ENCODE measurements at places on chromosomes 16 and 17.

DNA sequence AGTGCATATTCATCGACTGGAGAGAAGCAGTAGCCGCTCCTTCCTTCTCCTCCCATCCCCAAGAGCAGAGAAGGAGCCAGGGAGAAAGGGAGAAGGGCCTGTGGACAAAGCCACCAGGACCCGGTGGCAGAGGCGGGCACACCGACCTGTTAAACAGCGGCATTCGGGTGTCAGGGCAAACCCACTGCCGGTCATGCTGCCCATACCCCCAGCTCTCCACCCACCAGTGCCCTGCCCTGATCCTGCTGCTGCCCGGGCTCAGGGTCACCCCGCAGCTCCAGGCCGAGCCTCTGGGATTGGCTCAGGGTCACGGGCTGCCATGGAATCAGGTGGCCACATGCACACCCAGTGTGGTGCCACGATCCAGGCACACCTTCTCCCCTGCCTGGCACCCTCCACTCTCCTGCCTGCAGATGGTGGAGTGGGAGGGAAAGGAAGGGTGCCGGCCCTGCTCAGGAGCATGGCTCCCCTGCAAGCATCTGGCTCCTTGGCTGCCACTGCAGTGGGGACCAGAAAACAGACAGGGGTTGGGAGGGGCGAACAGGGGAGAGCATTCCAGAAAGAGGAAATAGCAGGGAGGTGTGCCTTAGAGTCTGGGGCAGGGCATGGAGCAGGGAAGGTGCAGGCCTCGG is 18.3 kb upstream of the RASD1 start:
- DNase-seq: no peak

- no peak for DNase-seq
Measured at GRCh38 chr17:18257268-18257981, 1.1 kb downstream of the FLII start.

DNA sequence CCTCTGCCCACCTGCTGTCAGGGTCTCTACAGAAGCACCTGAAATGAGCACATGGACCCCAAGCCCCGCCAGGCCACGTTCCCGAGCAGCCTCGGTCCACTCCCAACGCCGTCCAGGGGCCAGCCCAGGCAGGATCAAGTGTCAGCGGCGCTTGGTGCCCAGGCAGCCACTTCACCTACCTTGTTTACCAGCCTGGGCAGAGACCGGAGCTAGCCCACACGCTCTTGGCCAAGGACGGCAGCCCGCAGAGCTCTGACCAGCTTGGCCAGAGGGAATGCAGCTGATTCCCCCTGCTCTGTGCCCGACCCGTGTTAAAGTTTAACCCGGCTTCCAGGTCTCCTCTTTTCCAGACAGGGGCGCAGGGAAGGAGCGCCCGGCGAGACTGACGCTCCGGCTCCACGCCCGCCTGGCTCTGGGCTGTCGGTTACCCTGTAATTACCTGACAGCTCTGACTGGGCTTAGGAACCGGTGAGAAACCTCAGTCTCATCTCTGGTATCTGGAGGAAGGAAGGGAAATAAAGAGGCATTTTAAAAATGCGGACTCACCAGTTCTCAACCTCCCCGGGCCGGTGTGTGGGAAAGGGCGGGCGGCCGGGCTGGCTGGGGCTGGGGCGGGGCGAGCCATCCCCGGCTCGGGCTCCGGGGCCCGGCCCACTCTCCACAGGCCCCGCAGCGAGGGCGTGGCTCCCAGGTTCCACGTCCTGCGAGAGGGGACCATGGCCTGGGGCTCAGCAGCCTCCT is 4.6 kb downstream of the KIFC3 start:
- DNase-seq: no peak

- DNase-seq: no peak
Measured at GRCh38 chr17:30405161-30405560, 26.4 kb downstream of the CPD start.

DNA sequence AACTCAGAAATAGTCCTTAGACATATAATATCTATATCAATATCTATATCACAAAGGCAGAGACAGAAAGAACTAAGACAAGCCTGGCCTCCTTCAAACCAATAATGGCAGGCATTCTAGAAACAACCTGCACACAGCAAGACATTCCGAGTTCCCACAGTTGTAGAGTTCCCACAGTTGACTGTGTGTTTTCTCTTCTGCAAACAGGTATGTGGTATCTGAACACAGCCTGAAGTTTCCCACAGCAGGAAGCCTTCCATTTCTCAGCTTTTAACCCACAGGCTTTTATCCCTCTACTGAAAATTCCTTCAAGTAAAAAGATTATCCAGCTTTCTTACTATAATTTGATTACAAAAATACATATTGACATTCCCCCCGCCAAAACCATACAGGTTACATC is 73.9 kb downstream of the ZZEF1 start:
- DNase-seq: no peak

- no peak for DNase-seq
Measured at GRCh38 chr16:30430428-30430970, 669 bp upstream of the DCTPP1 start.

DNA sequence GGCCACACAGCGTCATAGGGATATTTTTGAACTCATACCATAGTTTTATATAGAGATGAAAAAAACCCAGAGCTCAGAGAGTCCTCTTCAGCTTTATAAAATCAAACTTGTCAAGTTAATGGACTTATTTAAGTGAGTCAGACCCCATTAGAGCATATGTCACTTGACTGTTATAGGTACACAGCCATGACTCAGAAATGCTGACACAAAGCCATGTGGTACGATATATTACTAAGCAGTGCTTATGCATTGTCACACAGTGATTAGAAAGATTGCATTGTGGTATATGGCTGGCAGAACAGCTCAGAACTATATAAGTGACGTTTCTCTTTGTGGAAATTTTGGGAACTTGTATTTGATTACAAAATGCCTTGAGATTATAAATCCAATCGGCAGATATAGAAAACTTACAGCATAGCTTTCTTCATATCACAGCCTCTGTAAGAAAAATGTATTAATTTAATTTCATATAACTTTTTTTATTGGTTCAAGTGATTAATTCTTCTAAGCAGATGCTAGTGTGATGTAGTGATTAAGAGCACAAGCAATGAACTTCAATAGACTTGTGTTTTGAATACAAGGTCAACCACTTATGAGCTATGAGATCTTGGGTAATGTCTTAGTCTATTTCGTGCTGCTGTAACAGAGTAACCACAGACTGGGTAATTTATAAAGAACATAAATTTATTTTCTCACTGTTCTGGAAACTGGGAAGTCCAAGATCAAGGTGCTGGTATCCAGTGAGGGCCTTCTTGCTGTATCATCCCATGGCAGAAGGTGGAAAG is 25.8 kb upstream of the GINS3 start:
- no peak for DNase-seq

DNA sequence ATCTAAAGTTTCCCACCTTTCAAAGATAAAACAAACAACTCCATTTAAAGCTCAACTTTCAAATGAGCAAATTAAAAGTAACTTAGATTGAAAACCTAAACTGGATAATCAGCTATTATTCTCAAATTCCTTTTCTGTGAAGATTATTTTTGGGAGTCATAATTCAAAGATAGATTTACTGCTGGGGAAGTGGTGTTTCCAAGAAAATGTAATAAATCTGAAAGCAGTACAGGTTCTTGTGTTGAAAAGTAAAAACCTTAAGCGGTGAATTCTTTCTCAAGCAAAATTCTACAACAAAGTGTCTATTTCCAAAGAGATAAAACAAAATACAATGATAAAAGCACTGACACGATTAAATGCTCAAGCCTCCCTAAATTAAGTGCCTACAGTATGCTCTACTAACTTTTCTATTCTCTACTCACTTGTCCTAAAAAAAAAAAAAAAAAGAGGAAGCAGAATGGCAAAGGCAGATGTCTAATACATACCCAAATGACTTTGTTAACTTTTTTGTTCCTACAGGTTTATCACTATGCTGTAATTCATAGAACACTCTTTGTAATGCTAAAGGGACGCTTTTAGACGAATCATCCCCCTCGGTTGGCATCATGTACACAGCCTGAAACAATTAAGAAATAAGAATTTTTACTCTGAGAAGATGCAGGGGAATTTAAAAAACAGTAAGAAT is 34.5 kb downstream of the LITAFD start:
- no peak for DNase-seq

DNA sequence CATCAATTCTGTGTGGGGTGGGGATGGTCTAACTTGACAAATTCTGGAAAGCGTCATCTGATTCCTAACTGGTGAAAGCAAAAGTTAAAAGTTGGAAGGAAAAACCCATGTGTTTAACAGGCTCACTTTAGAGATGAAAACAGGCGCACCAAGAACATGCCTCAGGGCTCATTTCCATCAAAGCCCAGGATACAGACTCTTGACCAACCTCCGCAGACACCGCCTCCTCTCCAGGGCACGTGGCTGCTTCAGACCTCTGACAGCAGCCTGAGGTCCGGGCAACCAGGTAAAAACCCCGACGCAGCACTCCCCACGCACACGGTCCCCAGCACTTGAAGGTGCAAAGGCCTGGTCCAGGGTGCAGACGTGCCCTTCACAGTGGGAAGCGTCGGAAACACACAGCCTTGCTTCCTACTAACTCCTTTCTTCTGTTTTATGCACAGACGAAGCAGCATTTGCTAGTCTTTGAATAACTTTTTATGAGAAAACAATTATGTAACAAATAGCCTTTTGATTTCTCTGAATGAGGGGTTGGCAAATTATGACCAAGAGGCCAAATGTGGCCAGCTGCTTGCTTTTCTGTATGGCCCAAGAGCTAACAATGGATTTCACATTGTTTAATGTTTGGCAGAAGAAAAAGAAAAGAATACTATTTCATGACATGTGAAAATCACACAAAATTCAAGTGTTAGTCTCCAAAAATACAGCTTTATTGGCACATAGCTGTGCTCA is 44.2 kb upstream of the TRAP1 start:
- no peak for DNase-seq

- no peak for DNase-seq
Measured at GRCh38 chr17:1153795-1154546, 25.8 kb downstream of the ABR start.

DNA sequence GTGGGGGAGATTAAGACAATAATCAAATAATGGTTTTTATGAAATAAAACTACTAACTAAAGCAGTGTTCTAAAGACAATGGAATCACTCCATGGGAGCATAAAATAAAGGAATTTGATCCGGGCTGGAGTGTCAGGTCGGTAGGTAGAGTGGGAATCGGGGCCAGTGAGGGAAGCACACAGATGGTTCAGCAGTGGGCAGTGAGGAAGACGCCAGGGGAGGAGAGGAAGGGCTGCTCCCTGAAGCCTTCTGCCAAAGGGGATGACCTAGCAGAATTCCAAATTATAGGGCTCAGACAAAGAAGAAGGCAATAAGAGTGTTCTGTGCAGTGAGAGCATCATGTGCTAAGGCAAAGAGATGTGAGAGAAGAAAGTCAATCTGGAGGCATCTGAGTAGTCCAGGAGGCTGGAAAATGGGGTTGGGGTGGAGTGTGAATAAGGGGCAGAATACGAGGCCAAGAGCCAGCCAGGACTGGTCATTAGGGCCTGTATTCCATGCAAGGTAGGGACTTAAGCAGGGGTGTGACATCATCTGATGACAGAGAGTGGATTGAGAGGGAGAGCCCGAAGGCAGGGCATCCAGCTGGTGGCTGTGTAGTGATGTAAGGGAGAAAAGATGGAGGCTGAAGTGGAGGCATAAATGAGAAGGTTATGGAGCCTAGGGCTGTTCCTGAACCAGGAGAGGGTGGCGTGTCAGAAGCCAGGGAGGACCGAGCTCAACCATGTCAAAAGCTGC is 137.6 kb downstream of the COPRS start:
- no peak for DNase-seq

DNA sequence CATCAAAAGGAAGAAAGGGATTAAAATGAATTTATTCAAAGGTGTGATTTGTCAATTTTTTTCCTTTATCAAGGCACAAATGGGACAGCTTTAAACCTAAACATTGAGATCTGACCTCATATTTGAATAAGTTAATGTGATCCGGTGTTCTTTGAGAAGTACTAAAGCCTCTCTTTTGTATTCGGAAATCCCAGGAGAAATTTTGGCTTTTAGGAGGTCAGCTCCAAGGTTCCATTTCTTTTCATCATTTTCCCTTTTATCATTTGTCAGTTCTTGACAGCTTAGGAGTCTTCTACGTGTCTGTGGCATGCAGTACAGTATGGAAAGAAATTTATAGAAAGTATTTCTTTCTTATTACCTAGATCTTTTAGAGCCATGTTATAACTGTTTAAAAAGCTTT is 873.4 kb upstream of the CDH8 start:
- DNase-seq: no peak

GRCh38 chr16:71407731-71408130 is 34.1 kb downstream of the TLE7 start:
- DNase-seq: no peak

DNA sequence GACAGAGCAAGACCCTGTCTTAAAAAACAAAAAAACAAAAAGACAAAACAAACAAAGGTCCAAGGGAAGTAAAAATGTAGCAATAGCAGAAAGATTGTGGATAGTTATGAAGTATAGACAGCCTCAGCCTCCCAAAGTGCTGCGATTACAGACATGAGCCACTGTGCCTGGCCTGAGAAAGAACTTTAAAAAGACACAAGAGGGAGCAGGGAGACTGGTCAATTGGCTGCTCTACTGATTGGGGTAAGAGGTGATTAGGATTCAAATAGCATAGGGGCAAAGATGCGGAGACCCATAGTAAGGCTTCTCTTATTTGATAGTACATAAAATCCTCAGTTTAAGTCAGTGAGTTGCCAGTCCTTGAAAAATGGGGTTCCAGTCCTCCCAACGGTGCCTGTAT is 518.2 kb upstream of the GOT2 start:
- no peak for DNase-seq

GRCh38 chr16:72169708-72170107 is 2.2 kb downstream of the PMFBP1 start:
- no peak for DNase-seq

GRCh38 chr17:3641717-3642486 is 5.3 kb downstream of the CTNS start:
- DNase-seq: no peak

- no peak for DNase-seq
Measured at GRCh38 chr17:50618941-50619340, 15.7 kb upstream of the ABCC3 start.

DNA sequence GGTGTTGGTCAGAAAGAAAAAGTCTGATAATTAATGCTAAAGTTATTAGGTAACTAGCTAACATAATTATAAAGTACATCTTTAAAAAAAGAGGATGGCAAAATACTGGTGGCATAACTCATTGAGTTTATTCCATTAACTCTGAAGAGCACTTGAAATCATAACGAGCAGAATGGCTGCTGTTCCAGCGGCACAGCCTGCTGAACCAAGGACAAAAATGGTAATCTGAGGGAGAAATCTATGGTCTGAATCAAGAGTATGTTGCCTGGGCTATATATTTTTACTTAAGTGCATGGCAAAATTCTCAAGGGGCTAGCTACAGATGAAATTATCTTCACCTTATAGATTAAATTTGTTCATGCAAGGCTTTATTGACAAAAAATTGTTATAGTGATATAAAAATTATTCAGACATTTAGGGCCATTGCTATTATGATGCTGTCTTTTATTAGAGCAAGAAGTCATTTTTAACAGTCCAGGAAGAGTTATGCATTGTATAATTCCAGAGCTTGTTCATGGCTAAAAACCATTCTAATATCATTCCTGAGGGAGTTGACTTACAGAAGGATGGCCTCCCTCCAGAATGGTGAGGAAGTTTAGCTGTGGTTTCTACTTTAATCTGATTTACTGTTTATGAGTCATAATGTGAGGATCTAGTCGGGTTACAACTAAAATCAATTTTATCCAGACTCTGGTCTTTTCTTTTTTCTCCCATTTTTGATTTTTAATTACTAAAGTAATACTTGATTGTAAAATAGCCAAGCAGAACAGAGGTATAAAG is 41.4 kb upstream of the ANKFN1 start:
- no peak for DNase-seq

GRCh38 chr17:10492004-10492403 is 22.6 kb upstream of the MYH4 start:
- DNase-seq: no peak

All from B cell (primary cell).